ENCODE measurements at places on chromosomes 1 and 21.
A peak's percentile ranks its signal among the peaks of the same experiment; 100 is the strongest.

DNA sequence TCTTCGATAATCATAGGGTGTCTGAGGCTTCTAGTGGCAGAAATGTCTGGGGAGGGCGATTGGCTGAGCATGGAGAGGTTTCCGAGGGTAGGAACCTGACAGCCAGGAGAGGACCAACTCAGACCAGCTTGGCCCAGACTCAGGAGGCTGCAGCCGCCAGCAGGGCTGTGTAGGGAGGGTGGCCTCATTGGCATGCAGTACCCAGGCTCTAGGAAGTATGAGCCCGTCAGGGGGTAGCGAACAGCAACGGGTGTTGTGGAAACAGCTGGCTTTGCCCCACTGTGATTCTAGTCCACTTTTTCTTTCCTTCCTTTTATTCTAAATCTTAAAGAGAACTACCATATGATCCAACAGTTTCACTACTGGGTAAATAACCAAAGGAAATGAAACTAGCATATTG, 103.3 kb downstream of the DIRAS3 start:
- peak; percentile 54 for DNase-seq

DNA sequence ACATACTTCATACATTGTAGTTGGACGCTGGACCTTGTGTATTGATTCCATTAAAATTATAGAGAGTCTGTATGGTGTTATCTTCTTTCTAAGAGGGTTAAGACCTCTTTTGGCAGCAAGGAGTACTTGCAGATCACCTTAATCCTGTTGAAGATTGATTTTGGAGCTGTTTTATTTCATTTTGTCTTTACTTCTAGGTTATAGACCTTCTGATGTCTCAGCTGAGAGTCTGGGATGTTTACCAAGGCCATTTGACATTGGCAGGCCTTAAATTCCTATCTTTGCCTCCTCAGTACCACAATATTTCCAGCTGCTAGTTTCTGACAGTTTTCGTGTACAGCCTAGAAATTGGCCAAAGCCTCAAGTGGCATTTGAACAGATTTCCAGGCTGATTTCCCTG, 338.0 kb downstream of the LMO4 start:
- DNase-seq, result no peak

DNA sequence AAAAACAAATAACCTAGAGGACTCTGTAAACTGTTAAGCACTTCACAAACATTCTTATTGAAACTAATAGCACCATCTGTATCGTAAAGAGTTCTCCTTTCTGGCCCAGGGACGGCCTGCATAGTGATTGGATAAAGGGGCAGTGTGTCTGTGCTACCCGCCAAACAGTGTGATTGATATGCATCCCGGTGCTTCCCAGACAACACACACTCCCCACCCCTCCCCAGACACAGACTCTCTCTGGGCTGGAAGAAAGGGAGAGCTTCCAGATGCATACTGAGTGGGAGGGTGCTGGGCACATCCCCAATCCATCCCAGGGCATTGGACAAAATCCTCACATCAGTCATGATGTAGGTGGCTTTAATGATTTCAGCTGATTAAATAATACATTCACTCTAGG, 3.7 kb downstream of the HSD11B1 start:
- DNase-seq, result no peak

- DNase-seq, result peak; percentile 11
Observed at GRCh38 chr1:63612564-63612963, 19.4 kb downstream of the PGM1 start.

DNA sequence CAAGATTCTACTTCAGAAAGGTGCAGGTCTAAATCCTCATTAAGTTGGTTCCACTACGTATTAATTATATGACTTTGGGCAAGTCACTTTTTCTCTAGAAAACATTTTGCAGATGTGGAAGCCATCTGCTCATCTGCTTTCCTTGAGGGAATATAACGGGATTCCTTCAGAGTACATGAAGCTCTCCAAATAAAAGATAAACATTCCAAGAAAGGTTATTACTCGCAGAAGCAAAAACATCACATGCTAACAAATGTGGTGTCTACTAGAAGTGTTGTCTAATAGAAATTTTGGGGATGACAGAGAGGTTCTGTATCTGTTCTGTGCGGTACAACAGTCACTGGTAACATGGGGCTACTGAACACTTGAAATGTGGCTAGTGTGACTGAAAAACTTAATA, 60.2 kb downstream of the NIBAN1 start:
- no peak for DNase-seq

DNA sequence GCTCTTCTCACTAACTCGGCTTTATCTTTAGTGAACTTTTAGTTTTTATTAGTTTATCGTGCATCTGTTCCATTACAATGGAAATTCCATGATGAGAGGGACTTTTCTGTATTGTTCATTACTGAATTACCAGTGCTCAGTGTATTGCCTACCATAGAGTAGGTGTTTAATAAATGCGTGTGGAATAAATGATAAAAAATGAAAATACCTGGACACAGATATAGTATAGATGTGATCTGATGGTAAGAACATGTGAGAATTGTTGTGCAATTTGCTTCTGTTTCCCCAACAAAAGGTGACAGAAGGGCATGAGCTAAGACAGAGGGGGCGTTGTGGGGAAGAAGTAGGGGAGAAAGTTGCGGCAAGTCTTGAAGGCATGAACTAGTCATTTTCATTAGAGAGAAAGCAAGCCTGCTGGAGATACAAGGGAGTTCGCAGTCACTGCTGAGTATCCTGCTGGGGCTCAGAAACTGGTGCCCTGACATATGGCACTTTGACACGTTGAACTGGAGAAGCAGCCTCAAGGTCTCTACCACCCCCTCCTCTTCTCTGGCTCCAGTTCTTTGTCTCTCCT, 5.6 kb upstream of the COG2 start:
- no peak for DNase-seq

DNA sequence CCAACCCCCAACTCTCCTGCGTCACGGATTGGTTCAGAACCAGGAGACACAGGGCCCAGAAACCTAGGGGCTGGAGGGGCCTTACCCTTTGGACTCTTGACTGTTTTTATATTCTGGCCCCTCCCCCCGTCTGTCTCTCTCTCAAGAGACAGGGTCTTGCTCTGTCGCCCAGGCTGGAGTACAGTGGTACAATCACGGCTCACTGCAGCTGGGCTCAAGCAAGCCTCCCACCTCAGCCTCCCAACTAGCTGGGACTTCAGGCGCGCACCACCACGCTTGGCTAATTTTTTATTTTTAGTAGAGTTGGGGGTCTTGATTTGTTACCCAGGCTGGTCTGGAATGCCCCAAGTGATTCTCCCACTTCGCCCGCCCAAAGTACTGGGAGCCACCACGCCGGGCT, 52.5 kb downstream of the PRKCZ start:
- no peak for DNase-seq

GRCh38 chr1:26122988-26123973, 11.7 kb downstream of the PDIK1L start:
- no peak for DNase-seq

DNA sequence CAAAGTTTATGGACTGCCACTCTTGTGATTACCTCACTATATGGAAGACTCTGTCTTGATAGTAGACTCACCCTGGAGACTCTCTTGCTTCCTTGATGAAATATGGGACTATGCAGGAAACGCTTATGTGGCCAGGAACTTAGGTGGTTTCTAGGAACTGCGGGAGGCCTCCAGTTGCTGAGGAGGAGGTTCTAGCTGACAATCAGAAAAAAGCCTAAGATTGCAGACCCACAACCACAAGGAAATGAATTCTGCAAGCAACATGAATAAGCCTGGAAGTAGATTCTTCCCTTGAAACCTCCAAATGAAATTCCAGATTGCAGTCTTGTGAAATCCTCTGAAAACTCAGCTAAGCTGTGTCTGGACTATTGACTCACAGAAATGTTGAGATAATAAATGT, 88.9 kb upstream of the COL11A1 start:
- DNase-seq, result no peak

- DNase-seq, result no peak
Observed at GRCh38 chr21:36658926-36659325, 40.0 kb upstream of the SIM2 start.

DNA sequence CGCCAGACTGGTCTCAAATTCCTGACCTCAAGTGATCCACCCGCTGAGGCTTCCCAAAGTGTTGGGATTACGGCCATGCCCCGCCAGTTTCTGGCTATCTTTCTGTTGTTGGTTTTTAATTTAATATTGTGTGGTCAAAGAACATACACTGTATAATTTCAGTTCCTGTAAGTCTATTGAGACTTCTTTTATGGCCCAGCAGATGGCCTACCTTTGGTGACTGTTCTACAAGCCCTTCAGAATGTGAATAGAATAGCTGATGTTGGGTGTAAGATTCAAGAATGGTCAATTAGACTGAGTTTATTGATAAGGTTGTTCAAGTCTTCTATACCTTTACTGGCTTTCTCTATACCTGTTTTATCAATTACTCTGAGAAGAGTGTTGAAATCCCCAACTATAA, 10.7 kb downstream of the HES2 start:
- no peak for DNase-seq

GRCh38 chr1:8902765-8903164, 24.3 kb upstream of the ENO1 start:
- no peak for DNase-seq
